Stimulated activated CD4-positive, alpha-beta T cell treated with anti-CD3 and anti-CD28 coated beads, Interleukin-12 subunit alpha, Interleukin-12 subunit beta, amount 100 ng/mL, for 4 hours (primary cell): ENCODE measurements at places on chromosomes 11 and 22.

DNA sequence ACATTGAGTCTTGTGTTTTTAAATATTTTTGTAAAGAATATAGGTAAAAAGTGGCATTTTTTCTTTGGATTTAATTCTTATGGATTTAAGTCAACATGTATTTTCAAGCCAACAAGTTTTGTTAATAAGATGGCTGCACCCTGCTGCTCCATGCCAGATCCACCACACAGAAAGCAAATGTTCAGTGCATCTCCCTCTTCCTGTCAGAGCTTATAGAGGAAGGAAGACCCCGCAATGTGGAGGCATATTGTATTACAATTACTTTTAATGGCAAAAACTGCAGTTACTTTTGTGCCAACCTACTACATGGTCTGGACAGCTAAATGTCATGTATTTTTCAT lies 333 bp upstream of the CD3E start:
- no peak for DNase-seq

GRCh38 chr11:123407996-123408597 lies 22.0 kb upstream of the GRAMD1B start:
- no peak for DNase-seq

DNA sequence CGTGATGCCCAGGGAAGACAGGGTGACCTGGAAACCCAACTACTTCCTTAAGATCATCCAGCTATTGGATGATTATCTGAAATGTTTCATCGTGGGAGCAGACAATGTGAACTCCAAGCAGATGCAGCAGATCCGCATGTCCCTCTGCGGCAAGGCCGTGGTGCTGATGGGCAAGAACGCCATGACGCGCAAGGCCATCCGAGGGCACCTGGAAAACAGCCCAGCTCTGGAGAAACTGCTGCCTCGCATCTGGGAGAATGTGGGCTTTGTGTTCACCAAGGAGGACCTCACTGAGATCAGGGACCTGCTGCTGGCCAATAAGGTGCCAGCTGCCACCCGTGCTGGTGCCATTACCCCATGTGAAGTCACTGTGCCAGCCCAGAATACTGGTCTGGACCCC lies 43.5 kb upstream of the DAGLA start:
- DNase-seq: no peak

DNA sequence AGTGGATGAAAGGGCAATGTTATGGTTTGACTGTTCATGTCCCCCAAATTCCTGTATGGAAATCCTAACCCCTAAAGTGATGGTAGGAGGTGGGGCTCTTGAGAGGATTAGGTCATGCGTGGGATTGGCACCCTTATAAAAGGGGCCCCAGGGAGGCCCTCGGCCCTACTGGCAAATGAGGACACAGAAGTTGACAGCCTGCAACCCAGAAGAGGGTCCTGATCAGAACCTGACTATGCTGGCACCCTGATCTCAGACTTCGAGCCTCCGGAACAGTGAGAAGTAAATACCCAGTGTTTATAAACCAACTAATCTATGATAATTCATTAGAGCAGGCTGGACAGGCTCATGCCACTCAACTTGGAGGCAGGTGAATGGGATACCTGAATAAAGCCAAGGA lies 8.7 kb downstream of the IFITM10 start:
- DNase-seq: no peak

DNA sequence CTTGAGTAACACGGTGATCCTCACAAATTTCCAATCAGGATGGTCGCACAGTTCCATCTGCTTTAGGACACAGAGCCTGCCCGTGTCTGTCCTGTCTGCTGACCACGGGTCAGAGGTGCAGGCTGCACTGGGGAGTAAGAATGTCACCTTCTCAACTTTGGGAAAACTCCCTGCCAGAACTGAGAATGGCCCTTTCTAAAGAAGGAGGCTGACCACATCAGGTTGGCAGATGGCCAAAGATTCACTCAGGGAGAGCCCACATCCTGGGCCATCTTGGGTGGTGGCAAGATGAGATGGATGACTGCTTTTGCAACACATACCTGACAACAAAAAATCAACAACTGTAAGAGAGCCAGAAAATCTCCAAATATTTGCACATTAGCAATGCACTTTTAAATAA lies 101.9 kb downstream of the IGLL1 start:
- no peak for DNase-seq

DNA sequence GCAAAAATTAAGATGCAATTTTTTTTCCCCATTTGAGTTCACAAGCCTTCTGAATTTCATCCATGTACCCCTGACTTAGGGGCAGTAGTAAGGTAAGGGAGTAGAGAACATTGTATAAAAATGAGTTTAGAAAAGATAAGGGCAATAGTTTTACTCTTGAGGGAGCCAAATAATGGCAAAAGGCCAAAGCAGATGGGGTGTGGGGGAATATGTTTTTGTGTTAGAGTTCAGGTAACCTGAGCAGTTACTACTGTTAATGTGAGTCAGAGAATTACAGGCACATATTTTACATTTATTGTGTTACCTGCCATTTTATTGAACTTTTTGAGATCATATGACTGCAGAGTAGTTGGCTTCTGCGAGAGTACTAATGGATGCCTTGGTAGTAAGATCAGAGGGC lies 3.1 kb downstream of the EED start:
- DNase-seq: no peak
